Head of caudate nucleus (tissue), 42 donors: ENCODE measurements at places on chromosomes 12 and 14.

DNA sequence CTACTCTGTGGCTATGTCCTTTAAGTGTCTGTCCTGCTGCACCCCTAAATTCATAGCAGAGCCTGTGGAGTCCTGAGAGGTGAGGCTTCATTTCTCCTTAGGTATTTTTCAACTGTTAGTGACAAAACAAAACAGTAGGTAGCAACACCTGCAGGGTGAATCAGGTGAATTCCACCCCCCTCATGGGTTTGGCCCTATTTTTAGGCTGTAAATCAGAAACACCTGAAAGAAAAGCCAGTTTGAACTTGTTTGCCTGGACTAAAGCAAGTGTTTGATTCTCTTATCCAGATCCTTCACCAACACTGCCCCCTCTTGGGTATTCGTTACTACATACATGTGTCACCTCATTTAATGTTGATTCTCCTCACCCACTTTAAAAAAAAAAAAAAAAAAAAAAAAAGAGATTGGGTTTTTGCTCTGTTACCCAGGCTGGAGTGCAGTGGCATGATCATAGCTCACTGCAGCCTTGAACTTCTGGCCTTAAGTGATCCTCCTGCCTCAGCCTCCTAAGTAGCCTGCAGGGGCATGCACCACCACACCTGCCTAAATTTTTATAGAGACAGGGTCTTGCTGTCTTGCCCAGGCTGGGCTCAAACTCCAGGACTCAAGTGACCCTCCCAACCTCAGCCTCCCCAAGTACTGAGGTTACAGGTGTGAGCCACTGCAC lies 10.3 kb downstream of the TBPL2 start:
- no peak for DNase-seq

GRCh38 chr12:128288357-128288756 lies 21.4 kb downstream of the TMEM132C start:
- no peak for DNase-seq

DNA sequence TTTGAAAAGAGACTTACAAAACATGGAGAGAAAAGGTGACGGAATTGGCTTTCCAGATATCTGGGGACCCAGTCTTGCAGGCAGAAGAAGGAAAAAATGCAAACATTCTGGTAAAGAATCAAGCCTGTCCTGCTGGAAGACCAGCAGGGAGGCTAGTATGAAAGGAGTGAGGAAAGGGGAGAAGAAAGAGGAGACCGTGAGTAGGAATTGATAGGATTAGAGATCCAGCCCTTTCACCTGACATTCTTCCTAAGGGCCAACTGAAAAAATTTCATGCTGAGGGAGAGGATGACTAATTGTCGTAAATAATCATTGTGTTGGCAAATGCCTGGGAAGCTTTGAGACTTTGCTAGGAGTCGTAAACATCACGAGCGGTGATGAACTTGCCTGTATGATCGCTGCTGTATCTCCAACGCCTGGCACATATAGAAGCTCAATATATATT lies 12.1 kb downstream of the BHLHE41 start:
- DNase-seq, result no peak

GRCh38 chr14:60242429-60242828 lies 6.6 kb upstream of the PPM1A start:
- DNase-seq, result no peak

- DNase-seq, result no peak
Observed at GRCh38 chr14:52494444-52494843, 57.9 kb downstream of the TXNDC16 start.

DNA sequence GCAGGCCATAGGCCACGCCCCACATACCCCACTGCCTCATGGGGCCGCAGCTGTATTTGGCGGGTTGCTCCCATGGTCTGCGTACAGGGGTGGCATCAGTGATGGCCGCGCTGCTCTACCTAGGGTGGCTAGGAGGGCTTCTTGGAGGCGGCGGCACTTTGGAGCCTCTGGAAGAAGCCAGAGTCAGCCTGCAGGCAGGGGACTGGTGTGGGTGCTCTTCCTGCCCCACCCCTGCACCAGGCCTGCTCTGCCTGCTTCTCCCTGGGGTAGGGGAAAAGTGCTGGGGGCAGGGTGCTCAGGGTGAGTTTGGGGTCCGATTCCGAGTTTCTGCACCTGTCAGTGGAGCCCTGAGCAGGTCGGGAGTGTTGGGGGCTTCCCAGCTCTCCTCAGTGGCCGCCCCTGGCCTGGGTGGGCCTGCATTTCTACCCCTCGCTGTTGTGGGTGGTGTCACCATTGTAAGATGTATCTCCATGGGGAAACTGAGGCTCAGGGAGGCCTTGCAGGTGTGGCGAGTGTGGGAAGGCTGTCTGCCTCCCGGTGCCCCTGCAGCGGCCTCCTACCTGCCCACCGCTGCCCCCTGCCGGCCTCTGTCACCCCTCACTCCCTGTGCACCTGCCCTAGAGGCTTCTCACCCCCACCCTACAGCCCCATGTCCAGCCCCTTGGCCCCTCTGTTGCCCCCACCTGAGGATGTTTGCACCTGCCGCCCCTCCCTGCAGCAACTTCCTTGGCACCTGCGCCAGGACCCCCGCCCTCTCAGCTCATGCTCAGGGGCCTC lies 5.5 kb downstream of the CEP170B start:
- no peak for DNase-seq

GRCh38 chr12:66863276-66863675 lies 184.4 kb upstream of the GRIP1 start:
- DNase-seq, result no peak

- no peak for DNase-seq
Observed at GRCh38 chr12:7431993-7432685, 11.8 kb downstream of the CD163L1 start.

DNA sequence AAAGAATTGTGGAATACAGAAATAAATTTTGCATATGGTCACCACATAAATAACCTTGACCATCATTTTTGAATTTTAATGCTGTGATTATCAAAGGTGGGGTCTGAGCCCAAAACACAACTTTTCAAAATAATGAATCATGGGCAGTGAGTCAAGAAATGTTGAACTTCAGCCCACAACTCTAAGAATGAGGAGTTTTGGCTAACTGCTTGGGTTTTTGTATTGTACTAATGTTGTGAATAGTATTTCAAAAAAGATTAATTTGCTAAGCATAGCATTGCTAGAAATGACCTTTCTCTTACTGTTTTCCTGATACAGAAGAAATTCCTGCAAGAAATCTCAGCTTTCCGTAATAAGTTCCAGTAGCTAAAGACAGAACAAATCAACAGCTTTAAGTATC lies 24.4 kb upstream of the YARS2 start:
- no peak for DNase-seq

DNA sequence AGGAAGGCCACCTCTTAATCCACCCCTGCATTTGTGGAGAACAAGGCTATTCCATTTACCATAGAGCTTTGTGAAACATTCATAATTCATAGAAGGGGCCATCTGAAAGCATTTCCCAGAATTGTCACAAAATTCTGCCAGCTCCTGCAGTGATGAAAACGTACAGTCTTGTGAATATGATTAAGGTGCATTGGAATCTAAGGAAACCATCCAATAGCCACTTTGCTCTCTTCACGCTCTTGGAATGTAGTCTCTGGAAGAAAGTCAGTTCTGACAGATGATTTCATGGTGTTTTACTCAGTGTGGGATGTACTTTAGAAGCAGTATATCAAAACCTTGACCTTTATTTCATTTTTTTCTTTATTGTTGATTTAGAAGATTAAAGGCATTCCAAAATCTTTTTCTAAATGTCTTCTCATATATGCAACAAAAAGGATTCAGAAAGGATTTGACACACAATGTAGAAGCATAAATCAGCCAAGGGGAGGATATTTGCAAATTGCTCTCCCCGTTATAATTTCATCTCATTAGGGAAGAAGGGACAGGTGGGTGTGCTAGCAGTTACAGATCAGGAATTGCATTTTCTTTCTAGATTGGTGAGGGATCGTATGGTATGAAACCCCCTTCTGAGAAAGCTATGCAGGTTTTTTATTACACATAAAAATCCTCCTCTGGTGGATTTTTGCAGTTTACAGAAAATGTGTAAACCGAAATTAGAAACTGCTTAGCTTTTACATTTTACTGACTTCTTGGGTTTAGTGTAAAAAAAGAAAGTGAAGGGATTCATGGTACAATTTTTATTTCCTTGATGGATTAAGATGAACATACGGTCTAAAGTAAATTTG lies 390.2 kb downstream of the LRIG3 start:
- no peak for DNase-seq

DNA sequence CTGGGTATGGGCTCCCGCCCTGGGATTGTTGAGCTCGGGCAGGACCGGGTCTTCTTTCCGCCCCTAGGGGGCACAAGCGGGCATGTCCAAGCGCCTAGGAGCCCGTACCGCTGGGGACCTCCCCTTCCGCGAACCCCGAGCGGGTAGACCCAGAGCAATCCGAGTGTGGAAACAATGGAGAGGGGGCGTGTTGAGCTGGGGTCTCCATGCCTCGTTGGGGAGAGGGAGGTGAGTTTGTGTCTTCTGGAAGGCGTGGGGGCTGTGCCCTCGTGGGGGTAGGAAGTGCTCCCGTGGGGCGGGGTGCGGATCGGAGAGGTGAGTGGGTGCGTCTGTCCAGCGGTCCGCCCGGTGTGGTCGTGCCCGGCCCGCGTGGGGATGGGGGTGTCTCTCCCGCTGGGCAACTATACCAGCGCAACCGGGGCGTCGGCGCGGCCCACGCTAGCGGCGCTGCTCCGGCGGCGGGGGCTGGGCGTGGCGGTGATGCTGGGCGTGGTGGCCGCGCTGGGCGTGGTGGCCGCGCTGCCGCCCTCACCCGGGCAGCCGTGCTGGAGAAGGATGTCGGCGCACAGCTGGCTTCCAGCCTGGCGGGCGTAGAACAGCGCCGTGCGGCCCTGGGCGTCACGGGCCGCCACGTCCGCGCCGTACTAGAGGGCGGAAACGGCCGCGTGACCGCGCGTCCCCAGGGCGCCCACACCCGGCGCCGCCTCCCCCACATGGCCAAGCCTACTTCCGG lies 12.2 kb downstream of the AGAP2 start:
- DNase-seq, result peak; percentile 74

DNA sequence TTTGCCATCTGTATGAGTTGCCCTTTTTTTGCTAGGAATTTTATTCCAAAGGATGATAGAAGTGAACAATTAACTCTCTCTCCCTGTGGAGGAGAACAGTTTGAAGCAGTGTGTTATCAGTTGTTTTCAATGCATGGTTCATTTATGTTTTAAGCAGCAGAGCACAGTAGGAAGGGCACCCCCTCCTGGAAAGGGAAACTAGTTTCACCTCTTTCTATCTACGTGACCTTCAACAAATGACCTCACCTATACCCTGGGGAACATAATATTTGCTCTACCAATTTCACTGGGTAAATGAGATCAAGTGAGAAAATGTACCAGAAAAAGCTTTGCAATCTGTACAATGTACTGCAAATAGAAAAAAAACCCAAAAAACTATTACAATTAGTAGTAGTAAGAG lies 5.4 kb upstream of the DCP1B start:
- DNase-seq, result no peak
